Fibroblast of skin of right quadriceps (primary cell): ENCODE measurements at places on chromosomes 1 and 21.
A peak's percentile ranks its signal among the peaks of the same experiment; 100 is the strongest.

- DNase-seq = peak; percentile 51
These were observed 3.5 kb downstream of the NIPAL3 start for GRCh38 chr1:24418898-24419628.

DNA sequence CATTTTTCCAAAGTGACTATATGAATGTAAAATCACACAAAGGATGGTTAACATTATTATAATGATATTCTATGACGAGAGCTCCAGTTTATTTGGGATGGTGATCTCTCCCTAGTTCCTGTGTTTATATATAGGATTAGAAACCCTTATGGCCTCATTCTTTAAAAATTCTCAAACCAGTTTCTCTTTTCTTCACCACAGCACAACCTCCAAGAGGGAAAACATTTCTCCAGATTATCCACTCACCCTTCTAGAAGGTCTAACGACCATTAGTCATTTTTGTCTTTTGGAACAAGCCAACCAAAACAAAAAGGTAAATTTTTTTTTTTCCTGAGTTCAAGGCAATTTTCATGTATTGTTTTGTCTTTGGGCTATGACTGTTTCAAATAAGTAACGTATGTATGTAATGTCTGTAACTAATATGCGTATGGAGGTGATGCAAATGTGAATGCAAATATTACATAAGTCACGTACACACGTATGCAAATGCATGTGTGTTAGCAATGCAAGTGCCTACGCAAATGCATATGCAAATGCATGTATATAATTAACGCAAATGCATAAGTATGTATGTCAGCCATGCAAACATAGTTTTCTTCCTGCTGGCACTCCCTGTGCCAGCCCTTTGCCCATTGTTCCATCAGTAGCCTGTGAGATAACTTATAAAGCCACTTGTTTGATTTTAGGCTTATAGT lies 72.5 kb upstream of the MORC3 start:
- DNase-seq = peak; percentile 48

DNA sequence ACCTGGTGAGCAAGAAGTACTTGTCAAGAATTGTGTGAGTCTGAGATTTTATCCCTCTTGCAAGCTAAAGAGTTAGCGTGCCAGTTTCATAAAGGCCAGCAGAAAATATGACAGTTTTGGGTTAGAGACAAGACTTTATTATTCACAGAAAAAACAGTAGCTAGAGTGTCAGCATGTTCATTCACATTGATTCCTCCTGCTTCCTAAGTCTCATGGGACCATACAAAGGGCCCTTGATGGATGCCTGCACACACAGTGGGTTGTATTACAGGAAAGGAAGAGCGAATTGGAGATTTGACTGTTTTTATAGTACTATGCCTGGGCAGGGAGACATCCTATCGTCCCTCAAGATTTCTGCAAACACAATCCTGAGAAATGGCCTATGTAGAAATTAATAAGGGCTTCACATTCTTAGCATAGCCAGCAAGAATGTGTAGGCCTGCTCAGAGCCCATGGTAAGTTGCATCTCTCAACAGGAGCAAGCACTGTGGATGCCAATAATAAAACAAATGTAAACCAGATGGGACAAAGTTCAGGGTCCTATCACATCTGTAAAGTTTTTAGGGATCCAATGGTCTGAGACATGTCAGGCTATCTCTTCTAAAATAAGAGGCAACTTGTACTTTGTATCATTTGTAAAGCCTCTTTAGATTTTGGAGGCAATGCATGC lies 4.0 kb upstream of the ASPM start:
- peak; percentile 29 for DNase-seq

DNA sequence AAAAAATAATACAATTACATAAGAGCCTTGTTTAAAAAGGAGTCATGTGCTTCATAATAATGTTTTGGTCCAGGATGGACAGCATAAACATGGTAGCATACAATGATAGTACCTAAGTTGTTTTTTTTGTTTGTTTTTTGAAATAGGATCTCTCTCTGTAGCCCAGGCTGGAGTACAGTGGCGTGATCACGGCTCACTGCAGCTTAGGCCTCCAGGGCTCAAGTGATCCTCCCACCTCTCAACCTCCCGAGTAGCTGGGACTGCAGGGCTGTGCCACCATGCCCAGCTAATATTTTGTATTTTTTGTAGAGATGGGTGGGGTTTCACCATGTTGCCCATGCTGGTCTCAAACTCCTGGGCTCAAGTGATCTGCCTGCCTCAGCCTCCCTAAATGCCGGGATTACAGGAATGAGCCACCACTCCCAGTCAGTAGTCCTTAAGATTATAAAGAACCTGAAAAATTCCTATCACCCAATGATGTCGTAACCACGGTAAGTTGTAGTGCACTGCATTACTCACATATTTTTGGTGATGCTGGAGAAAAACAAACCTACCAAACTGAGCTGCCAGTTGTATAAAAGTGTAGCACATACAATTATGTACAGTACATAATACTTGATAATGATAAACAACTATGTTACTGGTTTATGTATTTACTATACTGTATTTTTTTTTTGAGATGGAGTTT lies 22.4 kb upstream of the RCOR3 start:
- peak; percentile 37 for DNase-seq

GRCh38 chr21:34647555-34647954 lies 21.2 kb upstream of the CLIC6 start:
- no peak for DNase-seq

DNA sequence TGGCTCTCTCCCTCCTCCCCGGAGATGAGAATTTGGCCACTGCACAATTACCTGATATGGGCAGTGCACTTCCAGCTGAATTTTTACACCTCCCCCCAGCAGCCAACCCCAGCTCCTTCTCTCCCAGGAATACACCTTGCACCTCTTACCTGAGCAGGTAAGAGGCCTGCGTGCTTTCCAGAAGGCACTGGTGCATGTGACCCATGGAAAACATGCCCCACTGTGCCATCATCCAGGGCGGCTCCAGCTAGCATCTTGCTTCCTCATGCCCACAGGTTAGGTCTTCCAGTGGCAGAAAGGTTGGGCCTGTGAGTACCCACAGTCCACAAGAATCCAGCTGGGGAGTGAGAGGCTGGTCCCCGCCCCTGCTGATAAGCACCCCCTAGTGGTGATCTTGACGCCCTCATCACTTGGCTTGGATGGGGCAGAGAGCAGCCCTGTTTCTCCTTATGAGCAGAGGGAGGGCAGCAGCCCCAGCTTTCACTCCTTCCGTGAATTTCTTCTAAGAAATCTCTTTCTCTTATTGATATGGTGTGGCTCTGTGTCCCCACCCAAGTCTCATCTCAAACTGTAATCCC lies 57.8 kb downstream of the EDARADD start:
- no peak for DNase-seq

- peak; percentile 31 for DNase-seq
These were observed 24.1 kb downstream of the PIGM start for GRCh38 chr1:160007577-160008200.

GRCh38 chr1:223135176-223135942 lies 7.7 kb downstream of the TLR5 start:
- DNase-seq = peak; percentile 58

DNA sequence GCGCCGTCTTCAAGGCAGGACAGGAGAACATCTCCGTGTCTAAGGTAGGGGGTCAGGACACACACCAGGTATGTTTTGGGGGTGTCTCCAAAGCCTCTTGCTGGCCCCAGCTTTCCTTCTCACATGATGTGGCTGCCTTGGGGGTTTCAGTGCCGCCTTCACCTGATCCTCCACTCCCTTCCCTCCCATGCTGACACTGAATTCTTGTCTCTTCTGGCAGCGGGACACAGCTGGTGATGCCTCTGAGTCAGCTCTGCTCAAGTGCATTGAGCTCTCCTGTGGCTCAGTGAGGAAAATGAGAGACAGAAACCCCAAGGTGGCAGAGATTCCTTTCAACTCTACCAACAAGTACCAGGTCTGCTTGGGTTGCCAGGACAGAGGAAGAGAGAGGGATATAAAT lies 13.5 kb downstream of the ATP1A2 start:
- no peak for DNase-seq

DNA sequence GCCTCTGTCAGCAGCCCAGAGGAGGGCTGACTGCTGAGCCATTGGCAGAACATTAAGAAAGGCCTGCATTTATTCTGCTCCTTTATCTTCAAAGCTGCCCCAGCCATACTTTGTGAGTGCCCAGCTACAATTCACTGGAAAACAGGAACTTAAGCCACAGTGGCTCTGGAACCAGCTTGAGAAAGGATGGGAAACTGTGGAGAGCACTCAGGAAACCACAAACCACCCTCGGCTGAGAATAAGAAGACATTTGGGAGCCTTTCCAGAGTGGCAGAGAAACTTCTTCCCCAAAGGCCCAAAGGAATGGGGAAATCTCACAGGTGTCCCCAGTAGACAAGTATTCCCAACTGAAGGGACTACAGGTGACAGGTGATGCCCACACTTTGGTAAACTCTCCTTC lies 1.8 kb downstream of the LAMB3 start:
- no peak for DNase-seq

DNA sequence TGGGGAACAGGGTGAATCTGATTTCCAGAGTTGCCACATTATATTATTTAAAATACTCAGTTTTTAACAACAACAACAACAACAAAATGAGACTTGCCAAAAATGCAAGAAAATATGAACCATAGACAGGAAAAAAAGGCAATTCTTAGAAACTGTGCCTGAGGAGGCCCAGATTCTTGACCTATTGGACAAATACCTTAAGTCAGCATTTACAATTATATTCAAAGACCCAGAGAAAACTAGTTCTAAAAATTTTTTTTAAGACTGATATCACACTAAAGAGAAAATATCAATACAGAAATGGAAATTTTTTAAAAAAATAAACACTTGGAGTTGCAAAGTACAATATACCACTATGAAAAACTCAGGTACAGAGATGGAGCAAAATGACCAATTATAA lies 152.8 kb upstream of the LYPLAL1 start:
- no peak for DNase-seq

DNA sequence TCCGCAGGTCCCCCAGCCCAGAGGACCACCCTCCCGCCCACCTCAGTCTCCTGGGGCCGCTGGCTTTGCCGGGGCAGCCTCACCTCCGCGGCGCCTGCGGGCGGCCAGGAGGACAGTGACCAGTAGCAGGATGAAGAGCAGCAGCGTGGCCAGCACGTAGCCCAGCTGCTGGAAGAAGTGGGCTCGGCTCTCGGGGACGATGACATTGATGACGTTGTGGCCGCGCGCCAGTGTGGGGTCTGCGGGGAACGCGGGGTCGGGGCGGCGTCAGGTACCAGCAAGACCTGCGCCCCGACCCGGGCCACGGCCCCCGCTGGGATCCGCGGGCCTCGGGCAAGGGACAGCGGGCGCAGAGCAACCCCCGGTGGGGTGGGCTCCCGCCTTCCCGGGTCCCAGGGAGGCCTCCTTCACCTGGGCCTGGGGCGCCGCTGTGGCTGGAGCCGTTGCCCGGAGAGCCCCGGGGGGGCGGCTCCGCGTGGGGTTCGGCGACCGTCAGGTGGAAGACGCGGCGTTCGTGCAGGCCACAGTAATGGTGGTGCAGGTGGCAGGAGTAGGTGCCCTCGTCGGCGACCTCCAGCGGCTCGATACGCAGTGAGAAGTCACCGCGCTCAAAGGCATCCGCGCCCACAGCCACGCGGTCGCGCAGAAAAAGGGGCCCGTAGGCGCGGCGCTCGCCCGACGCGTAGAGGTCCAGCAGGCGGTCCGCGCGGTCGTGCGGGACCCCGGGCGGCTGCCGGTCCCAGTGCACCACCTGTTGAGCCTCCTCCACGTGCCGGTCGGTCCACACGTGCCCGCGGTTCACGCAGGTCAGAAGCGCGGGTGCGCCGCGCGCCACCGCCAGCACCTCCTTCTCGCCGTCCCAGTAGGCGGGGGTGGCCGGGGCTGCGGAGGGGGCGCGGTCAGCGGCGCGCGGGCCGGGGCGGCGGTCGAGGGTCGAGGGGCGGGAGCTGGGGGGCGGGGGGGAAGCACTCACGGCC lies 3.8 kb downstream of the MXRA8 start:
- DNase-seq = no peak

- no peak for DNase-seq
These were observed 24.4 kb upstream of the BCAR3 start for GRCh38 chr1:93705892-93706500.

GRCh38 chr1:165899461-165899941 lies 72.1 kb downstream of the UCK2 start:
- peak; percentile 37 for DNase-seq

DNA sequence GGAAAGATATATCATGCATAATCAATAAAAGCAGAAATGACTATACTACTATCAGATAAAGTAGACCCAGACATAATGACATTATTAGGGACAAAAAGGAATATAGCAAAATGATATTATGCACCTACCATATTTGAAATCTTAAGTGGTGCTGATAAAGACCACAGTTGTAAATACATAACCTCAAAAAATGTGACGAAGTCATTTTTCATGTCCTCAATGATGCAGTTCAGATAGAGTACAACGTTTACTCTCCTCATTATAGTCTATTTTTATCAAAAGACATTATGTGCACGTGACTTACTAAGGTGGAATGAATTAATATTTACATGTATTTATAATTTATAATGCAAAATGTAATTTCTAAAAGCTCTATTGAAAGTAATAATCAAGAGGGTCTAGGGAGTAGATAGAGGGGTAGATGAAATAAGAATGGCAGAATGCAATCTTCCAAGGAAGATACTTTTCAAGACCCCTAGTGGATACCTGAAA lies 61.7 kb upstream of the TNFSF4 start:
- peak; percentile 17 for DNase-seq

DNA sequence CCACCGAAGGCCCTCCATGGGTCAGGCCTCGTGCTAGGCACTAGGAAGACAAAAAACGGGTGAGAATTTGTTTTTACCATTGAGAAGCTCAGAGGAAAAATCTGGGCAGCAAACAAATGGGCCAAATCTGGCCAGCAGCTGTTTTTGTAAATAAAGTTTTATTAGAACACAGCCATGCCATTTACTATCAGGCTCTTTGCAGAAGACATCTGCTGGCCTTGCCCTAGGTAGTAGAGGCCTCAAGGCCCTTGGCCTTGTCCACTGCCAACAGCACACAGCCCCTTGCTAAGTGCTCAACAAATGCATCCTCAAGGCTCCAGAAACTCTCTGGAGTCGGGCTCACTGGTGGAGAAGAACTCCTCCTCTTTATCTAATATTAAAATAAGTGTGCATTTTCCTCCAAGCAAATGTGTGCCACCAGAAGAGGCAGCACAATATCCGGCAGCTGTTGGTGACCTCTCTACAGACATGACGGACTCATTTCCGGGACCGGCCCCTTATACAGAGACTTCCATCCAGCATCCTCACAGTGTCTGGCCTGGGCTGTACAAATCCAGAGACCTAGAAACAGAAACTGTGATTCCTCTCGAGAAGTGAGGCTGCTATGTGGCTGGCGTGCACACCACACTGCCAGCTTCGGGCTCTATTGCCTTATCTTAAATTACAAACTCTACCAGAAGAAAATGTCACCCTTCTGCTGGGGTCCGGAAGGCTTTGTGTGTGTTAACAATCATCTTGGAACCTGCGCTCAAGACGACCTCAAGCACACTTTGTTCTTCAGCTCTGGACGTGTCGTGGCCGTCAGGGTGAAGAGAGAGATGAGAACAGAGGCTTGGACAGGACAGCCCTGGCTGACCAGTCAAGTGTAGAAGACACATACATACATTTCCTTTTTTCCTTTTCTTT lies 203.9 kb downstream of the TOMM20 start:
- DNase-seq = no peak

DNA sequence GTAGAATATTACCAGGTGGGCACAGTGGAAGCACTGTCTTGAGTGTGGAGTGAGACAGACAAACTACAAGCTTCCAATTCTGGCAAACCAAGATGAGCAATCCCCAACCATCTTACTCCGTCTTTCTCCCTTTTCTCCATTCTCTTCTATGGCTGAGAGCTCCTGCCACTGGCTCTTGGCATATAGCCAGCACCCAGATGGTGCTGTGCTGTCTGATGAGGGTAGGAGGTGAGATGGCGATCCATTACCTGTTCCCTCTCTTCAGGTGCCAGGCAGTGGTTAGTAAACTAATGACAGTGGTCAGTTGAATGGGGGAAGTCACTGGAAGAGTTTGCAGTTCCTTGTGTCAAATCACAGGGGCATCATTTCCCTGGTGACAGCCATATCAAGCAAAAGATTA lies 108.4 kb downstream of the FNBP1L start:
- DNase-seq = no peak
